ENCODE measurements at places on chromosomes 6 and 20.

DNA sequence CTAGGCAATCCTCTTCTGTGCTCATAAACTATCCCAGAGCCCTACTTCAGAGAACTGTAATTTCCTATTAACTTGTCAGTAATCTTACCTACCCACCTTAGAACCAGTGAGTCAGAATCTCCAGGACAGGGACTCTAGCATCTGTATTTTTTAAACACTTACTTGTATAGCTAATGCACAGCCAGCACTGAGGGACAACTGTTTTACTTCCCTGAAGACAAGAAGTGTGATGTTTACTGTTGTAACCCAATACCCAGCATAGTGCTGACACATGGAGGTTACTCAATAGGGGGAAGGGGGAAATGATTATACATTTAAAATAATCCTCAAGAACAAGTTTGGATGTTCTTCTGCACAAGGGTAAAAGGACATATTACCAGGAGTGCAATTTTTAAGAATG, 130.8 kb downstream of the BTBD9 start:
- DNase-seq = no peak

- no peak for DNase-seq
Observed at GRCh38 chr6:109238396-109238795, 143.1 kb downstream of the CEP57L1 start.

- no peak for DNase-seq
Observed at GRCh38 chr6:7282097-7282906, 30.7 kb downstream of the SSR1 start.

GRCh38 chr6:72689107-72689954, 67.5 kb downstream of the KCNQ5 start:
- no peak for DNase-seq

GRCh38 chr6:41818271-41819054, 31.0 kb downstream of the TOMM6 start:
- no peak for DNase-seq

- DNase-seq = no peak
Observed at GRCh38 chr6:16271428-16271827, 33.0 kb downstream of the GMPR start.

DNA sequence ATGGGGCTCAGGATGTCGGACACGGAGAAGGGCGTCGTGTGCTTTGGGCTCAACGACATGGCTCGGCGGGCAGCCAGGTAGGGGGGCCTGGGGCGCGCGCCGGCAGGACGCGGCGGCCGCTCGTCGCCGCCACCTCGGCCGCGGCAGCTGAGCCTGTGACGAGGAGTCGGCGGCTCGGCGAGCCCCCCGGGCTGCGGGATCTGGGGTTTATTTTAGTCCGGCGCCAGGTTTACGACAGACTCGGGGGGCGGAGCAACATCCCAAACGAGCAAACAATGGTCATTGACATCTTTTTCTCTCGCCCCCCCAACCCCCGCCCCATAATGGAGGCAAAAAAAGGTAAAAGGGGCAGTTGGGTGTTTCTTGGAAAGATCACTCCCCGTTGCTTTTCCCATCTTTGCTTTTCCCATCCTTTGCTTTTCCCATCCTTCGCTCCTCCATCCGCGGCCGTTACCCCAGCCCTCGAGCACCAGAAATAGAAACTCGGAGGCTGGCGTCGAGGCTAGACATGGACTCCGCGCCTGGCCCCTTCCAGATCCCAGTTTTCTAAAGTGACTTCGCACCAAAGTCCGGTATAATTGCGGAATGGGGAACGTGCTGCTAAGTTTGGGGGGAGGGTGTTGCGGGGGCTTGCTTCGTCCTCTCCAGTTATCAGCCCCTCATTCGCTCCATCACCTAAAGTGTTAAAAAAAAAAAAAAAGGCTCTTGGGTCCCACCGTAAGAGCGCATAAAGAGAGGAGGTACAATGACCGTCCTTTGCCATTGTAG, at the start of gene NKX2-4:
TSS of gene NKX2-4 (minus strand) at position 186 of the 768 bp plus-strand sequence. CDS start at position 59, 127 bp downstream.
- DNase-seq = no peak

DNA sequence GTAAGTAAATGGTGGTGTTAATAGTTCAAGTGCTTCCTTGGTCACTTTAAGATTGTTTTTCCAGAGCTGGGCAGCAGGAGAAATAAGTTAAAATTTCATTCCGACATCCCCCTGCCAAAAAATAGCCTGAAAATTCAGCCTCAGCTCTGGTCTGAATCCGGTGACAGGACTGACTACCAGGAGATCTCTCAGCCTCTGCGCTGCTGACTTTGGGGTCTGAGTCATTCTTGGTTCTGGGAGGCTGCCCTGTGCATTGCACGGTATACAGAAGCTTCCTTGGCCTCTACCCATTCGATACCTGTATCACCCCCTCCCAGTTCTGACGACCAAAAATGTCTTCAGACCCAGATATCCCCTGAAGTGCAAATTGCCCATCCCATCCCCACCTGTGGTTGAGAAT, 36.3 kb upstream of the TFAP2C start:
- DNase-seq = no peak

- DNase-seq = no peak
Observed at GRCh38 chr20:31566658-31567379, 38.3 kb upstream of the ID1 start.

GRCh38 chr6:2861060-2861821, 19.6 kb upstream of the SERPINB1 start:
- DNase-seq = no peak

DNA sequence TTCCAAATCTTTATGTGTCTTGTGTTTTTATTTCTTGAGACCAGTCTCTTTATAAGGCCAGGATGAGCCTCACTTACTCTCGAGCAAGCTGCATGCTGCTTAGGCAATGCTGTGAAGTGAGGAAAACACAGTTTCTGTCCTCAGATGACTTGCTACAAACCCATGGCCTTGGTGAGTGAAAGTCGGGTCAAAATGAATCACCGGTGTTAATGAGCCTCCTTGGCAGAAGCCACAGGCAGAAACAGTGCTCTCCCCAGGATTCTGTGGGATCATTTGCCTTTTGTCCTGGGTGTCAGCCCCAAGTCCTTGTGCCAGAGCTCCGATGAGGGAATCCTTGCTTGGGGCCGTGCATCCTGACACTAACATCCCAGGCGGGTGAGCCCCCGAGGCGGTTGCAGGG, 482.5 kb downstream of the QKI start:
- DNase-seq = no peak

GRCh38 chr20:47043086-47043485, 148.4 kb downstream of the EYA2 start:
- peak; percentile 56 for DNase-seq

DNA sequence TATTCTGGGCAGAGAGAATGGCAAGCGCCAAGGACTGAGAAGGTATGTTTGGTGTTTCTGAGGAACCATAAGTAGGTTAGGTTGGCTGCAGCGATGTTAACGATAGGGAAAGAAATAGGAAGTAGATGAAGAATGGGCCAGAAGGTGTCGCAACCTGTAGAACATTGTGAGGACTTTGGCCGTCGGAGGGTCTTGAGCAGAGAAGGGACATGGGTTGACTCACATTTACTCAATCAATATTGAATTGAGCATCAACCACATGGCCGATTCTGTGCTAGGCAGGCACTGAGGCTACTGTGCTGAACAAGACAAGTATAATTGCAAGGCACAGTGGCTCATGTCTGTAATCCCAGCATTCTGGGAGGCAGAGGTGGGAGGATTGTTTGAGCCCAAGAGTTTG, 26.8 kb upstream of the RPN2 start:
- DNase-seq = no peak

GRCh38 chr20:38372806-38373205, 26.5 kb downstream of the LBP start:
- DNase-seq = no peak

GRCh38 chr6:127176146-127176545, 57.7 kb downstream of the RSPO3 start:
- DNase-seq = no peak

GRCh38 chr6:120908767-120909166, 425.5 kb downstream of the TBC1D32 start:
- DNase-seq = no peak

DNA sequence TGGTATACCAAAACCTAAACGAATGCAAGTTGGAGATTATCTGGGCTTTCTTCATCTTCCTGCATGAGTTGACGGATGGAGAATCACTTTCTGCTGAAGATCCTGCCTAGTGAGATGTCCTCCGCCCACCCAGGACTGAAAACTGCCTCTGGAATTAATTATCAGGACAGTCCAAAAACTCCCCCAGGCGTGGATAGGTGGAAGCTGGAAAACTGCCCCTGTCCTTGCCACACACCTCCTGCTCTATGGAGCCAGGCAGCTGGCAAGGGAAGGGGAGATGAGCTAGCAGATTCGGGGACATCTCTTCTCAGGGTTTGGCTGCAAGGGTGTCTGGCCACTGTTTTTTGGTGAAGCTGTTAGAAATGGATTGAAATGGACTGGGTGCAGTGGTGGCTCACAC, 89.3 kb upstream of the ZNFX1 start:
- no peak for DNase-seq

GRCh38 chr6:33850296-33850695, 46.5 kb upstream of the MLN start:
- DNase-seq = no peak

- no peak for DNase-seq
Observed at GRCh38 chr6:11944111-11944510, 68.0 kb upstream of the HIVEP1 start.

- no peak for DNase-seq
Observed at GRCh38 chr6:43969158-43969981, 157.9 kb downstream of the MRPL14 start.

- DNase-seq = no peak
Observed at GRCh38 chr6:29974901-29975560, 32.7 kb downstream of the HLA-A start.

DNA sequence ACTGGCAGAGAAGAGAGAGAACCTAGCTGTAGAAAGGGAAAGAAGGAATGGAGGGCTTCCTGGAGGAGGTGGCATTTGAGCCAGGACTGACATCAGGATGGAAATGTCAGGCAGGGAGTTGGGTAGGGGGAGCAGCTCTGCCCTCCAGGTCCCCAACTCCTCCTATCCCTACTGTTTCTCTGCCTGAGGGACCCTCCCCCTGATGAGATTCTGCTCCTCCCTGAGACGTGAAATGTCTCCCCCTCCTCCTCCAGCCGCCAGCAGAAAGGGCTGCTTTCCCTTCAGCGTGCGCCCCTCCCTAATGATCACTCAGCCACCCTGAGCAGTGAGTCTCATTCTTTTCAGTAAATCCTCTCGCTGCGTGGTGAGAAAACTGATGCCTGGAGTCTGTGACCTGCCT, 40.6 kb downstream of the HLA-DPB1 start:
- DNase-seq = no peak

GRCh38 chr20:22686097-22686496, 101.7 kb upstream of the FOXA2 start:
- DNase-seq = peak; percentile 64

DNA sequence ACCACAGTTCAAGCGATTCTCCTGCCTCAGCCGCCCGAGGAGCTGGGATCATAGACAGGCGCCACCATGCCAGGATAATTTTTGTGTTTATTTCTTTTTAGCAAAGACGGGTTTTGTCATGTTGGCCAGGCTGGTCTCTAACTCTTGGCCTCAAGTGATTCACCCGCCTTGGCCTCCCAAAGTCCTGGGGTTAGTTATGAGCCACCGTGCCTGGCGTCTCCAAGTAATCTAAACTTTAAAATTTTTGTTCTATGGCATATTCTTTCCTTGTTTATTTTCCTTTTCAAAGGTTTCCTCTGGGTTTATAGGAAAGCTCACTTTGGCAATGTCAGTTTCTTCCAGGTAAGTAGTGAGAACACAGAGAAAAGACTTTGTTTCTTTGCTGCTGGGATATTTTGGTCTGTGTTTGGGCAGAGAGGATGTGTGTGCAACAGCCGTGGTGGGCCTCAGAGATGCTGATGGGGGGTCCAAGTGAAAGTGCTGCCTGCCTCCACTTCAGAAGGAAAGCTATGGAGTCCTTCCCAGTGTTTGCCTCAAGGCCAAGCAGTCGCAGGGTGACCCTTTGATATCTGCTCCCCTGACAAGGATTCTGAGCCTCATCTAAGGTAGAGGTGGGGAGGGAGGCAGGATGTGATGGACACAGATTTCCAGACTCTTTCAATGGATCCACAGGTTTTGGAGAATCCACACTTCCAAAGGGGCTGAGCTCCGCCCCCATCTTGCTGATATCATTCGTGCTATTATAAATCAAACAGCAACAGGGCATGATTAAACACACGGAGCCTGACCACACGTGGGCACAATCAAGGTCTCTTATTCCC, 2.3 kb downstream of the LRP11 start:
- DNase-seq = no peak

GRCh38 chr20:21719592-21720214, 14.2 kb downstream of the PAX1 start:
- DNase-seq = no peak

GRCh38 chr6:170172825-170173256, 118.0 kb downstream of the DLL1 start:
- no peak for DNase-seq

- peak; percentile 45 for DNase-seq
Observed at GRCh38 chr6:151675746-151676459, 131.6 kb upstream of the ESR1 start.

GRCh38 chr6:72620871-72621290, 983 bp upstream of the KCNQ5 start:
- DNase-seq = no peak

GRCh38 chr6:161017766-161018564, 26.4 kb downstream of the MAP3K4 start:
- DNase-seq = no peak

DNA sequence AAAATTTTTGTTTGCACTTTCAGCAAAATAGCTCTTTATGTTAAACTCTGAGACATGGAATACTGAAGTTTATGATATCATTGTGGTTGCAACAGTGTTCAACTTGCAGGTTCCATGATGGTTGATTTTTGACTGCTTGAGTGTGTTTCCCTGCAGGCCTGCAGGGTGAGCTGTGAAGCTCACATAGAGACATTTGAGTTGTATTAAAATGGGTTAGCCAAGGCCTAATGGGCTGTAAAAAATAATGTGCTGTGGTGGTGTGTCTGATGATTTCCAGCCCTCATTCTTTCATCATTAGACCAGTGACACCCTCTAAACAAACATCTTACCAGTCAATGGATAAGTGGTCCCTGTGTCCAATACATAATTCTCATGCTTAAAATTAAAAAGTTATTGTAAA, 321.4 kb downstream of the FARS2 start:
- no peak for DNase-seq

DNA sequence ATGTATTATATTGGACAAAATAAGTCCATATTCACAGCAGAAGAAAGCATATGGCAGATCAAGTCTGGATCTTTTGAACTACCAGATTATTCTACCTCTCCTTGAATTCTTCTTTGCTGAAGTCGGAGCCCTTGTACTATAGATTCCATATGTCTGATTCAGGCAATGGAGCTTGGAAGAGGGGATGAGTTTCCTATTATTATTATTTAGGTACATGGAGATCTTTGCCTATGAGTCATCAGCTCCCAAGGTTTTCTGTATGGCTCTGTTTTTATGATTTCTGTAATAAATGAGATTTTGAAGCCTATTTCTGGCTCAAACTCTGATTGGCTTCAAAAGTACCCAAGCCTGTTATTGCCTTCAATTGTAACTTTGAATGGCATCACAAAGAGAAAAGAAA, 72.0 kb downstream of the OPRM1 start:
- DNase-seq = no peak

DNA sequence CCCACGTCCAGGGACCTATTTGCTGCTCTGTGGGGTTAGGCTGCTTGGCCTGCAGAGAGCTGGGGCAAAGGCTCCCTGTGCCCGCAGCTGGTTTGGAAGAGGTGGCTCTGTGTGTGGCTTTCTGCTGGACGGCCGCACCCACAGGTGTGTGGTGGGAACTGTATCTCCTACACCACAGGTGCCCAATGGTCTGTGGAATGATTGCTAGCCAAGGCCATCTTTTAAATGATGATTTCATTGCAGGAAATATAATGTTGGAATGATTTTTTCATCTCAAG, 178.4 kb downstream of the DLL1 start:
- DNase-seq = no peak

GRCh38 chr6:37141281-37142049, 28.5 kb upstream of the PIM1 start:
- DNase-seq = peak; percentile 61

Data from left hindlimb (tissue), 1 donor.